ENCODE measurements at places on chromosomes 7 and 10. TPM values are rescaled to one million over a fixed set of nuclear protein-coding genes. Genes with fewer than 3 reads are reported as not detected.

ELMO1 gene
- 111 TPM for total RNA-seq

PCLO gene
- total RNA-seq = not detected

JCAD gene
- total RNA-seq = not detected

GHRHR gene
- total RNA-seq = not detected

SLC18A3 gene
- not detected for total RNA-seq

BLNK gene
- 1.4 TPM for total RNA-seq

BICC1 gene
- not detected for total RNA-seq

RPEL1 gene
- not detected for total RNA-seq

ATP6V0A4 gene
- total RNA-seq = not detected

IDE gene
- 28.4 TPM for total RNA-seq

CCDC136 gene
- 15.7 TPM for total RNA-seq

CH25H gene
- not detected for total RNA-seq

SUGCT gene
- total RNA-seq = 3.1 TPM

GFRA1 gene
- 0.20 TPM for total RNA-seq

CALHM3 gene
- total RNA-seq = not detected

PRKG1 gene
- total RNA-seq = 0.20 TPM

OR2A5 gene
- total RNA-seq = not detected

GAD2 gene
- not detected for total RNA-seq

PTPRZ1 gene
- 0.19 TPM for total RNA-seq

SORCS1 gene
- total RNA-seq = not detected

MYH16 gene
- total RNA-seq = not detected

SNCG gene
- total RNA-seq = 0.41 TPM

KNDC1 gene
- 0.54 TPM for total RNA-seq

GNGT1 gene
- not detected for total RNA-seq

NPTX2 gene
- total RNA-seq = 0.18 TPM

H2BK1 gene
- total RNA-seq = 4.0 TPM

CLDN4 gene
- total RNA-seq = 0.53 TPM

PDIA4 gene
- total RNA-seq = 68.4 TPM

PLEKHS1 gene
- total RNA-seq = not detected

ASB4 gene
- not detected for total RNA-seq

SKIDA1 gene
- total RNA-seq = 0.57 TPM

ERV3-1 gene
- total RNA-seq = 9.9 TPM

SPDYE8 gene
- total RNA-seq = not detected

TMEM236 gene
- 0.08 TPM for total RNA-seq

CHCHD1 gene
- 17.5 TPM for total RNA-seq

TRIM50 gene
- not detected for total RNA-seq

CDH23 gene
- 3.0 TPM for total RNA-seq
